ENCODE measurements at places on chromosomes 2 and 18.
A peak's percentile ranks its signal among the peaks of the same experiment; 100 is the strongest.

DNA sequence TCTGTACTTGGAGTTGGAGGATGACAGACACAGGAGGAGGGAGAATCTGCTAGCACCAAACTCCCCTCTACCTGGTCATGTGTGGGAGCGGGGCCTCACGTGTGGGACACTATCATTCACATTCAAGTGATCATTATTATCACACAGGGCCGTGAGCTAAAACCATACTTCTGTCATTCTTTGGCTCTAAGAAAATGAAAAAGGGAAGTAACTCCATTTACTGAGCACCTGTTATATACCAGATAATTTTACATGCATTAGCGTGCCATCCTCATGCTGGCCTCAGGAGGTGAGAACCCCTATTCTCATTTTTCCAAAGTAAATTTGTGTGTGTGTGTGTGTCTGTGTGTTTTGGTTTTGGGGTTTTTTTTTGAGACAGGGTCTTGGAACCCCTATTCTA is 150.1 kb downstream of the GLI2 start:
- no peak for DNase-seq

DNA sequence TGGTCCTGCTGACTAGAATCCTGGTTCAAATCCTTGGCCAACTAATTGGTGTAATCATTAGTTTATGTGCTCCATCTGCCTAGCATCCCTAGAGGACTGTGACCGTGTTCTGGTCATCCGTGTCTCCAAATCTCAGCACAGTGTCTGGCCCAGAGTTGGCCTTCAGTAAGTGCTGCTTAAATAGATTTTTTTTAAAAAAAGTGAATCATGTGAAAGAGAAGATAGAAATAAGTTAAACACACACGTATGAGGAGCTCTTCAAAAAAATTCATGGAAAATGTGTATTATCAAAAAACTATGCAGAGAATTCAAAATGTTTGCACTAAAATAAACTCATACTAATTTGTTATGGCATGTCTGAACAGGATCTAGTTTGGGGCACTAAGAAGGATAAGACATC is 129.3 kb upstream of the TLK1 start:
- no peak for DNase-seq

- DNase-seq: no peak
Measured at GRCh38 chr2:48722391-48722790, 33.1 kb downstream of the LHCGR start.

GRCh38 chr2:60891180-60891579 is 9.8 kb downstream of the REL start:
- no peak for DNase-seq

DNA sequence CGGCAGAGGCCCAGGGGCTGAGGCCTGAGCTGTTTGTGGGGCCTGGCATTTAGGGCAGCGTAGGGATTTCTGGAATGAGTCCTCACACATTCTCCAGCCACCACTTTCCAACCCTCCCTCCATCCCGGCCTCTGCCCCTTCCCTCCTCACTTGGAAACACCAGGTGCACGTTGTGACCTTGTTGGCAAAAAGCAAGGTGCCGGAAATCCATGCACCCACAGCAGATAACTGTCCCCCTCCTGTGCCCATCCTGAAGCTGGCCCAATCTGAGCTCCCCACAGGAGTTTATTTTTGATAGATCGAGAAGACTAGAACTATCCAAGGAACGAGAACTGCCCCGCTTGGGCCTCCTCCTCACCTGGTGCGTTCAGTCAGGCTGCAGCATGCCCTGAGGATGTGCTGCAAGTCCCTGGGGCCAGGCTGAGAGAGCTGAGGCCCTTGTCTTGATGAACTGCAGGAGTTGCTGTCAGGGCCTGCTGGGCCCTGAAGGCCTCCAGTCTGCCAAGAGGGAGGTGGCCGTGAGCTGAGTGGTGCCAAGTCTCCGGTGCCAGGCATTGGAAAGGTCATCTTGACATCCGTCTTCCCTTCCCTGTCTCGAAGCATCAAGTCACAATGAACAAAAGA is 55.8 kb downstream of the CTIF start:
- DNase-seq: no peak

DNA sequence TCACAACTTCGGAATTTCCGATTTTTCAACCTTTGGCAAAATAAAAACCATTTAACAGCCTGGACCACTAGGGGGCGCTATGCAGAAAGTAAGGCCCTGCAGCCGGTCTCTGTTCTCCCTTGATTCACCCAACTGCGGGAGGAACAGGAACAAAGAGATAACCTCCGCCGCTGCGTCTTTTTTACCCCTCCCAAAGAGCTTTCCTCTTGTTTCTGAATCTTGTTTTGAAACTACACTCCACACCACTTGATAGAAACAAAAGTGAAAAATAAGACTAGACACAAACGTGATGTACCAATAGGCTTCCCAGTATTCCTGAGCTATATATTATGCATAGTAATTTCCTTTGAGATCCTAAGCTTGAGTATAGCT is 231.2 kb downstream of the MYO3B start:
- DNase-seq: peak; percentile 82

- no peak for DNase-seq
Measured at GRCh38 chr2:128358941-128359731, 40.5 kb upstream of the HS6ST1 start.

DNA sequence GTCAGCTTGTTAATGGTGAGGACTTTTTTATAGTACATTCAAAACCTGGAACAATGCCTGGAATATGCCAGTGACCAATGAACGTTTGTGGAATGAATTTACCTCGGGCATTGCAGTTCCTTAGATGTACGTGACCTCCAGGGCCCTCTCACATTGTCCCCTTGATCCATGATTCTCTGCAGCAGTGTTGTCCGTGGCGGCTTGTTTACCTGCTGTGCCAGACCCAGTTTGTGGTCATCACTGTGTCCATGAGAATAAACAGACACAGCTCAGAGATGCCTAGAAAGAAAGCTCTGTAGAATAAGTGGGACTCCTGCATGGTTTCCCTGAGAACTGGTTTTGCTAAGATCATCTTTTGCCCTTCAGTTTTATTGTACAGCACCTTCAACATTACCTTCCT is 1132.2 kb downstream of the DPP10 start:
- peak; percentile 78 for DNase-seq

GRCh38 chr2:106257135-106257534 is 63.0 kb upstream of the UXS1 start:
- DNase-seq: no peak

GRCh38 chr2:106030287-106031268 is 163.5 kb downstream of the UXS1 start:
- peak; percentile 0 for DNase-seq

- DNase-seq: no peak
Measured at GRCh38 chr2:18398833-18399232, 161.6 kb downstream of the RDH14 start.

GRCh38 chr2:156057647-156058046 is 274.9 kb downstream of the NR4A2 start:
- DNase-seq: no peak

GRCh38 chr2:20267529-20267928 is 42.6 kb upstream of the SDC1 start:
- DNase-seq: no peak

GRCh38 chr2:112092286-112093041 is 37.4 kb downstream of the TMEM87B start:
- DNase-seq: no peak

- no peak for DNase-seq
Measured at GRCh38 chr18:75472396-75472795, 44.9 kb upstream of the SMIM21 start.

- no peak for DNase-seq
Measured at GRCh38 chr2:156933645-156934225, 323.8 kb upstream of the GALNT5 start.

GRCh38 chr18:40878371-40878770 is 1076.7 kb upstream of the PIK3C3 start:
- DNase-seq: no peak

DNA sequence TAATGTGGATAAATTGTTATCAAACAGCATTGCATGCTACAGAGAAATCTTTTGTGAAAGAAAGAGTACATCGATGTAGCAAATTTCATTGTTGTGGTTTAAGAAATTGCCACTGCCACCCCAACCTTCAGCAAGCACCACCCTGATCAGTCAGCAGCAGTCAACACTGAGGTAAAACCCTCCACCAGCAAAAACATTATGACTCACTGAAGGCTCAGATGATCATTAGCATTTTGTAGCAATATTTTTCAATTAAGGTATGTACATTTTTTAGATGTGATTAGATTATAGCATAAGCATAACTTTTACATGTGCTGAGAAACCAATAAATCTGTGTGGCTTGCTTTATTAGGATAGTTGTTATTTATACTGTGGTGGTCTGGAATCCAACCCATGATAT is 75.5 kb downstream of the ZNF385B start:
- DNase-seq: no peak

- no peak for DNase-seq
Measured at GRCh38 chr2:22110244-22110651, 986.5 kb downstream of the TDRD15 start.

- DNase-seq: no peak
Measured at GRCh38 chr18:30333310-30333709, 709.2 kb downstream of the DSC3 start.

GRCh38 chr18:61597316-61597715 is 264.1 kb downstream of the CDH20 start:
- no peak for DNase-seq

- DNase-seq: no peak
Measured at GRCh38 chr2:128195435-128195984, 104.5 kb downstream of the UGGT1 start.

GRCh38 chr18:67924656-67925055 is 408.1 kb upstream of the DSEL start:
- no peak for DNase-seq

DNA sequence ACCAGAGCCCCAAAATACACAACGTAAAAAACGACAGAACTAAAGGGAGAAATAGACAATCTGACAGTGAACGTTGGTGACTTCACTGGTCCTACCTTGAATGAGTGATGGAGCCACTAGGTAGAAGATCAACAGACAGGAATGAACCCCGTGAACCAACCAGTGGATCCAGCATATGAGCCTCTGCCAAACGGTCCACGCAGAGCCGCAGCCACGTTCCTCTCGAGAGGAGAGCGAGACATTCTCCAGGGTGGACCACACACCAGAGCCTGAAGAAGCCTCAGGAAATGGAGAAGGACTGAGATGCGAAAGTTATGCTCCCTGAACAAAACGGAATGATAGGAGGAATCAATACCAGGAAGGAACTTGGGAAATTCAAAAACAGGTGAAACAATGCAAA is 178.4 kb downstream of the RTP5 start:
- DNase-seq: no peak

GRCh38 chr18:59013744-59014143 is 125.9 kb upstream of the SEC11C start:
- no peak for DNase-seq

DNA sequence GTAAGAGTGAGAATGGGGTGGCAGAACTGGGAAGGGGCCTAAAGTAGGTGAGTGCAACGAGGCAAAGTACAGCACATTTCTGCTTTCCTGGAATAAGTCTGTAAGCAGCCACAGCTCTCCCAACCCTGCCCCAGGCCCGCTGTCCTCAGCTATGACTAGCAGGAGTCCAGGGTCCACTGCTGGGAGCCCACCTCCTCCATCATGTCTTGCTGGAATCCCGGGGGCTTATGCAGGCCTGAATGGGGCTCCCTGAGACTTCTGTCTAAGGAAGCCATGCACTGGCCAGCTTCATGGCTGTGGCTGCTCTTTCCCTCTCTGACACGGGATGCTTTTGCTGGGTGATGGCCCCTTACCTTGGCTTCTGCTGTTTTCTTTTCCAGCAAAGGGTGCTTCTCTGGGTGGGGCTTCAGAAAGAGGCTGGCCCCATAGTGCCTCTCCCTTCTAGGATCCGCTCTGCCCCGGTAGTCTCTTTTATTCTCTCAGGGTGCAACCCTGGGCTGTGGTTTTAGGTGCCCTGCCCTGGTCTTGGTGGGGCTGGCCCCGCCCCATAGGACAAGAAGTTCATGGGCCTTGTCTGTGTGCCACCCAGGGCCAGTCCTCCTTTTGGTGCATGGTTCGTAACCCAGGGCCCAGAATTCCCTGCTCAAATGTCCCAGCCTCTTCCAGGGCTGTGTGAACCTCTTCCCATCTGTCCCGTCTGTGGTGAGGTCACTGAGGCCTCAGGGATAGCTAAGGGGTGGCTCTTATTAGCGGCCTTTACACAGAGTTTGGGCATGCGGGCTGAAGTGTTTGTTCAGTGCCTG is 33.8 kb upstream of the POLE4 start:
- peak; percentile 3 for DNase-seq
